ENCODE measurements at places on chromosomes 2 and 18.

DNA sequence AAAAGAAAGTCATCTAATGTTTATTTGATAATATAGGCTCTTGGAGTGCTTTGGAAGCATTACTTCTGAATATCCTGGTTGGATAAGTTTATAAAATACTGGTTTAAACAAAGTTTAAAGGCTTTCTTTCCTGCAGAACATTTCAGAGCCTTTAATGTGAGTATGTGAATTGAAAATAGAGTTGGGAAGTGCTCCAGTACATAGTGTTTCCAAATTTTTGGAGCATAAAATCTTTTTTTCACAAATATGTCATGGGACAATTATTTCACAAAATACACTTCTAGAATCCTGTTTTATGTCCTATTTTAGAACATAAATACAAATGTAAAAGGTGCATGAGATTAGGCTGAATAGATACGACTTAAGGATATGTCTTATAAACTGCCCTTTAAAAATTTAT is 158.9 kb upstream of the HNRNPA3 start:
- no peak for DNase-seq

- DNase-seq, result no peak
Observed at GRCh38 chr2:216516730-216517350, 18.2 kb downstream of the RPL37A start.

DNA sequence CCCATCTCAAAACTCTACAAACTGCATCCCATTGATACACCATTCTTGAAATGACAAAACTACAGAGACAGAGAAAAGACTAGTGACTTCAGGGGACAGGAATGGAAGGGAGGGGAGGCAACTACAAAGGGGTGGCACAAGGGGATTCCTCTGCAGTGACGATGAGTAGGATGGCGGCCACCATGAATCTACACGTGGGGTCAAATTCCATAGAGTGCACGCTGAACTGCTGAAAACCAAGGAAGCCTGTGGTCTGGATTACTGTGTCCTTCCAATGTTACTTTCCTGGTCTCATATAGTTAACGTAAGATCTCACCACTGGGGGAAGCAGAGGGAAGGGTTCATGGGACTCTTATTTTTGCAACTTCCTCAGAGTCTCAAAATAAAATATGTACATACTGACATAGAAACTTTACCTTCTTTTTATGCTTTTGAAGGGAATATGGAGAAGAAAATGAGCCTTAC is 23.6 kb downstream of the COX7A2L start:
- no peak for DNase-seq

DNA sequence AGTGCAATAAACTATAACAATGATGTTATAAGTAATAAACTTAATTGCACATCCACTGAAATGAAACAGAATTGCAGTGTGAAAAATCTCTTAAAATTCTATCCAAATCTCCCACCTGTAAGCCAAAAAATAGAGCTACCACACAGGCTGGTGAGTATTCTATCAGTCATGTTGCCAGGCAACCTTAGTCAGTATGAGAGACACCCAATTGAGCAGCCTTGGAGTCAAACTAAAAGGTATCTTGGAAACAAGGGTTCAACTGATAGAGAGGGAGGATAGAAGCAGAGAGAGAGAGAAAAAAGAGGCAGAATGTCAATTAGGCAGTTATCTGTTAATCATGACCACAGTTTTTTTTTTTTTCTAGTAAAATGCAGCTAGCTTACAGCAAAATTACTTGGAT is 45.8 kb downstream of the GALNT13 start:
- no peak for DNase-seq

GRCh38 chr2:14543284-14543683 is 89.2 kb upstream of the LRATD1 start:
- DNase-seq, result no peak

DNA sequence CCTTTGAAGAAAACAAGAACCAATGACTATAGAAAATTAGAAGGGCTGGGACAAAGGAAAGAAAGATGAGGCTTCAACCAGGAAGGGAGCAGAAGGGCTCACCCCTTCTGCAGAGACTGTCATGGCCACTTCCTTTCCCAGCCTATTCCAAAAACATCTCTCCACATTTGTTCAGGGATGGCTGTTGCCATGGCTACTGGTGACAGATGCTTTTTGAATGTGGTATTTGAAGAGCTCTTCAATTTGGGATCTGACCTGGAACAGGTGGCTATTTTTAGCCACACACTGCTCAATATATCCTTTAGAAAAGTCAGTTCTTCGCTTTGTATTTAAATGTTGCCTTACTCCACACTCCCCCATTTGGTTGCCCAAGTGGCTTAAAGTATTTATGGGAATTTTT is 64.1 kb upstream of the LCLAT1 start:
- DNase-seq, result no peak

DNA sequence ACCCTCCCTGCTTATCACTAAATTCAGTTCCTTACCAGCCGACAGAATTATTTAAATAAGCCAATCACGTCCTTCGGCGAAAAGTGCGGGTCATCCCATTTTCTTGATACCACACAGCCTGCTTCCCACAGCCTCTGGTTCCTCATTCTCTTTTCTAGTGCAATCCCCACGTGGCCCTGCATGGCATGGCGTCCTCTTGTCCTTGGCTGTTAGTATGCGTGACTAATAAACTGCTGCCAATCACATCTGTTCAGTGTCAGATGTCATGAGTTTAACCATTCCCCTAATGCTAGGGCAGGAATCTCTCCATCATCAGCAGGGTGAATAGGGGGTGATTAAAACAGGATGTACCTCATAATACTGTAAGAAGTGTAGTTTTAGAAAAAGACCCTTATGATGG is 62.8 kb upstream of the TSPYL6 start:
- no peak for DNase-seq

DNA sequence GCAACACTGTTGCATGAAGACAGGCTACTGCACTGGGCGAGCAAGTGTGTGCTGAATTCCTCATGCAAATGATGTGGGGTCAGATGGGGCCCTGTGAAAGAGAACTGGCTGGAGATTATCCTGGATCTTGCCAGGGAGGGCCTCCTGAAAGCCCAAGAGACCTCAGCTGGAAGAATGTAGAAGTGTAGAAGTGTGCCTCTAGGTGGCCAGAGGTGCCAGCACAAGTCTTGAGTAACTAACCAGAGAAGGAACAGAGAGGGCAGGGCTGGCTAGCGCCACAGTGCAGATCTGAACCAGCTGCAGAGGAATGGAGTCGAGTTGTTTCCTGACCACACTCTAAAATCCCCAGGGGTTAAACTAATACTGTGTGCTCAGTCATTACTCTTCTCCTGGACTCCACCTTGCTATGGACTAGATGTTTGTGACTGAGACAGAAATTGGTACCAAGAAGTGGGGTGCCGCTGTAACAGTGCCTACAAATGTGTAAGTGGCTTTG is 399.3 kb downstream of the LRATD1 start:
- DNase-seq, result no peak

DNA sequence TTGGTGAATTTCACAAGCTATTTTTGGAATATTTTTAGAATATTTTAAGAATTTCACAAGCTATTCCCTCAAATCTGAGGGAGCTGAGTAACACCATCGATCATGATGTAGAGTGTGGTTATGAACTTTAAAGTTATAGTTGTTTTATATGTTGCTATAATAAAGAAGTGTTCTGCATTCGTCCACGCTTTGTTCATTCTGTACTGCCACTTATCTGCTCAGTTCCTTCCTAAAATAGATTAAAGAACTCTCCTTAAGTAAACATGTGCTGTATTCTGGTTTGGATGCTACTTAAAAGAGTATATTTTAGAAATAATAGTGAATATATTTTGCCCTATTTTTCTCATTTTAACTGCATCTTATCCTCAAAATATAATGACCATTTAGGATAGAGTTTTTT is 15.9 kb downstream of the TYMS start:
- DNase-seq, result no peak

- DNase-seq, result no peak
Observed at GRCh38 chr18:63947051-63947790, 1.9 kb upstream of the HMSD start.

GRCh38 chr18:74291472-74291770 is 342 bp downstream of the CYB5A start:
- DNase-seq, result no peak

DNA sequence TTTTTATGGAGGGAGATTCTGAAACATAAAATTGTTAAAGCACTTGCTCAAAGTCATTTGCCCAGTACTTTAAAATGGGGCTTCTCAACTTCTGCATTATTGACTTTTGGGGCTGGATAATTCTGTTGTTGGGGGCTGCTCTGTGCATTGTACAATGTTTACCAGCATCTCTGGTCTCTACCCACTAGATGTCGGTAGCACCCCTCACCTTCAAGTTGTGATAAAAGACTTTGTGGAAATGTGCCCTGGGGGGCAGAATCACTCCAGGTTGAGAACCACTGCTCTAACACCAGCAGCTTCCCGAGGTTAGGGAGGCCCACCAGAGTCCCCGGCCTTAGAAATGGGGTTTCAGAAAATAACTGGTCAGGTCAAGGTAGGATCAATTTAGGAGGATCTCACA is 26.8 kb upstream of the CUL3 start:
- no peak for DNase-seq
